ENCODE measurements at places on chromosomes 12 and 14. TPM values are rescaled to one million over a fixed set of nuclear protein-coding genes. Genes with fewer than 3 reads are reported as not detected.

GRCh38 chr12:6534695-6534944, 303 bp downstream of the GAPDH start:
- no peaks in the 10 kb centered on the region for H3K27me3 ChIP-seq
- H3K36me3 ChIP-seq, result peaks cover 44% of the 10 kb centered on the region
- peak overlapping the region; percentile 97 for H3K4me3 ChIP-seq
- peaks cover 25% of the 10 kb centered on the region for H3K4me1 ChIP-seq
- H3K27ac ChIP-seq, result peak overlapping the region; percentile 100

- no peak for DNase-seq
- no peak overlapping the region for H3K27ac ChIP-seq
- H3K27me3 ChIP-seq, result no peaks in the 10 kb centered on the region
- no peaks in the 10 kb centered on the region for H3K36me3 ChIP-seq
Measured at GRCh38 chr14:92581966-92582566, 68.5 kb downstream of the RIN3 start.

DNA sequence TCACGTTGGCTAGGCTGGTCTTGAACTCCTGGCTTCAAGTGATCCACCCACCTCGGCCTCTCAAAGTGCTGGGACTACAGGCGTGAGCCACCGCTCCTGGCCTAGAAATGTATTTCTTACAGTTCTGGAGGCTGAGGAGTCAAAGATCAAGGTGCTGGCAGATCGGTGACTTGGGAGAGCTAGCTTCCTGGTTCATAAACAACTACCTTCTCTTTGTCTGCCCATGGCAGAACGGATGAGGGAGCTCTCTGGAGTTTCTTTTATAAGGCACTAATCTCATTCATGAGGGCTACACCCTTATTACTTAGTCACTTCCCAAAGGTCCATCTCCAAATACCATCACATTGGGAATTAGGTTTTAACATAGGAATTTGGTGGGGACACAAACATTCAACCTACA, 38.9 kb downstream of the SLC17A8 start:
- H3K36me3 ChIP-seq, result no peaks in the 10 kb centered on the region
- H3K4me3 ChIP-seq, result no peak overlapping the region
- DNase-seq, result no peak
- H3K27ac ChIP-seq, result no peak overlapping the region
- H3K4me1 ChIP-seq, result peaks cover 1% of the 10 kb centered on the region

- H3K27ac ChIP-seq, result no peak overlapping the region
- H3K4me3 ChIP-seq, result no peak overlapping the region
- no peaks in the 10 kb centered on the region for H3K36me3 ChIP-seq
- no peak for DNase-seq
- no peaks in the 10 kb centered on the region for H3K4me1 ChIP-seq
Measured at GRCh38 chr12:49813131-49813530, 15.1 kb downstream of the NCKAP5L start.

- peak overlapping the region; percentile 96 for H3K4me3 ChIP-seq
- peak overlapping the region; percentile 73 for H3K27ac ChIP-seq
- H3K4me1 ChIP-seq, result peaks cover 8% of the 10 kb centered on the region
- H3K27me3 ChIP-seq, result no peaks in the 10 kb centered on the region
- H3K36me3 ChIP-seq, result no peaks in the 10 kb centered on the region
- peak; percentile 34 for DNase-seq
Measured at GRCh38 chr12:42326541-42327226, 717 bp downstream of the PPHLN1 start.

Gene PTHLH
- total RNA-seq, result not detected

GRCh38 chr12:113232840-113233585, 11.7 kb downstream of the TPCN1 start:
- H3K27me3 ChIP-seq, result no peaks in the 10 kb centered on the region
- peaks cover 36% of the 10 kb centered on the region for H3K4me1 ChIP-seq
- peaks cover 20% of the 10 kb centered on the region for H3K36me3 ChIP-seq
- H3K27ac ChIP-seq, result no peak overlapping the region
- DNase-seq, result no peak
- H3K4me3 ChIP-seq, result no peak overlapping the region

- no peak overlapping the region for H3K4me3 ChIP-seq
- H3K36me3 ChIP-seq, result no peaks in the 10 kb centered on the region
- no peaks in the 10 kb centered on the region for H3K27me3 ChIP-seq
- peaks cover 20% of the 10 kb centered on the region for H3K4me1 ChIP-seq
- no peak for DNase-seq
Measured at GRCh38 chr12:124553862-124554428, 13.5 kb downstream of the NCOR2 start.

DNA sequence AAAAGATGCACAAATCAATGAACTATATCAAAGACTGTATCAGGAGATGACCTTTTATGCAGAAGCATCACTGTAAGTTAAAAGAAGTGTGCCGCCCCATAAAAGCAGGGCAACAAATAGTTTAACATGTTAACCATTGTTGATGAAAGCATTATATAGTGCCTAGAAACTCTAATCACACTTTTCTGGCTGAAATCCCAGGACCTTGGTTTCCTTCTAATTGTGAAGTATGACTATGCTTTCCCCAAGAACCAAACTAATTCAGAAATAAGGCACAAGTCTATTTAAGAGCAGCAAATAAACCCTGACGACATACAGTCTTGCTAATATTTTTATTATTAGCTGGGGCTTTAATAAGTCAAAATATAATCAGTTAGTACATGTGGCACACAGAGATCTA, 21.7 kb downstream of the RACGAP1 start:
- H3K36me3 ChIP-seq, result no peaks in the 10 kb centered on the region
- no peak overlapping the region for H3K27ac ChIP-seq
- no peak for DNase-seq
- no peaks in the 10 kb centered on the region for H3K27me3 ChIP-seq
- no peaks in the 10 kb centered on the region for H3K4me1 ChIP-seq

Gene TSPAN8
- total RNA-seq, result 0.65 TPM

DNA sequence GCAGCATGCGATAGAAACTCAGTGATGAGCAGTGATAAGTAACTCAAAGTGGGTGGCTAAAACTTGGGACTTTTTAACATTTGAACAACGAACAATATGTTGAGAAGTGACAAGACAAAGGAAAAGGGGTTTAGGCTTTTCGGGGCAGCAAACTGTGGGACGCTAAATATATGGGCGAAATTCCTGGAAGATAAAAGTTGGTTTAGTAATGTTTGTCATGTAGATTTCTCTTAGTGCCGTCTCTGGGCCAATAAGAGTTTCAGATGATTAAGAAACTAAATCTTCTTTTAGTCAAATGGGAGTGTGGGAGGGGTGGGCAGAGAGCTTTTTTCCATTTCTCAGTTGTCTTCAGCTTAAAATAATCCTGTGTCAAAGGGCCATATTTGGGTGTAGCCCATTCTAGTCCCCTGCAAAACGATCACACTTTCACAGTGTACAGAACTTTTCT, 41.7 kb upstream of the FUT8 start:
- no peaks in the 10 kb centered on the region for H3K4me1 ChIP-seq
- H3K27ac ChIP-seq, result no peak overlapping the region
- no peak for DNase-seq
- H3K27me3 ChIP-seq, result peaks cover 6% of the 10 kb centered on the region
- no peaks in the 10 kb centered on the region for H3K36me3 ChIP-seq

DNA sequence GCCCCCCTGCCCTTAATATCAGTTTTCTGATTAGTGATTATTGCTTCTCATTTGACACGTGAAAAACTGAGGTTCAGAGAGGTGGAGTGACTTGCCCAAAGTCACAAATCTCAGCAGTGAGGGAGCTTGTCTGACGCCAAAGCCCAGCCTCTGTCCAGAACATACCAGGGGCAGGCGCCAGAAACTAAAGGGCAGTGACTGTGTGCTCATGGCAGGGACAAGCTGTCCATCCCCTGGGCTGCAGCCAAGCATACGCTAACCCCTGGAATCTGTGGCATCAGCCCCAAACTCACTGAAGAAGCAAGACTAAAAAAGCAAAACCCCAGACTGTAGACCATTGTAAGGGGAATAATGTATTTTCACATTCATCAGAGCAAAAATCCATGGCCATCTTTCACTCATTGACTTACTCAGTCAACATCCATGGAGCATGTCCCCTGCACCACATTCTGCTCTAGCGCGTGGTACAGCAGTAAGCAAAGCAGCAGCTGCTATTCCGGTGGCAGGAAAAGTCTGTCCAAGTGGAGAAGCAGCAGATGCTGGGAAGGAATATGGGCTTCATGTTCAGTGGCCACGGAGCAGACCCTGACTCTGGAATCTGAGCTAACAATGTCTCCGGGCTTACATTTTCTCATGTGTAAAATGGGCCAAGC, 1.5 kb upstream of the SERPINA4 start:
- peak overlapping the region; percentile 41 for H3K27ac ChIP-seq
- H3K27me3 ChIP-seq, result no peaks in the 10 kb centered on the region
- no peak for DNase-seq
- no peak overlapping the region for H3K4me3 ChIP-seq

DNA sequence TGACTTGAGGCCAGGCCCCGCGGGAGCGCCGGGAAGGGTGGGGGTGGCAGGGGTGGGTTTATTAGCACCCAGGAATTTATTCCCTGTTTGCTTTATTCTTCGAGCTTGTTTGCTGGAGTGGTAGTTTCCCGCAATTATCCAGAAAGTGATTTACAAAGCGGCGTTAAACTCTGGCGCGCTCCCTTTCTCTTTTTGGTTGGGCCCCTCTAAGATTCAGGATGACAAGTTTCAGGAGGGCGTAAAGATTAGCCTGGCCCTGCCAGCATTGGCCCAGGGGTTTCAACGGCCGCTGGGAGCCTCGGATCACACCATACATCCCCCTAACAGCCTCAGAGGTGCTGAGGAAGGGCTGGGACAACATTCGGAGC, 444 bp upstream of the NKX2-8 start:
- no peaks in the 10 kb centered on the region for H3K27me3 ChIP-seq
- peaks cover 8% of the 10 kb centered on the region for H3K4me1 ChIP-seq
- no peak for DNase-seq

DNA sequence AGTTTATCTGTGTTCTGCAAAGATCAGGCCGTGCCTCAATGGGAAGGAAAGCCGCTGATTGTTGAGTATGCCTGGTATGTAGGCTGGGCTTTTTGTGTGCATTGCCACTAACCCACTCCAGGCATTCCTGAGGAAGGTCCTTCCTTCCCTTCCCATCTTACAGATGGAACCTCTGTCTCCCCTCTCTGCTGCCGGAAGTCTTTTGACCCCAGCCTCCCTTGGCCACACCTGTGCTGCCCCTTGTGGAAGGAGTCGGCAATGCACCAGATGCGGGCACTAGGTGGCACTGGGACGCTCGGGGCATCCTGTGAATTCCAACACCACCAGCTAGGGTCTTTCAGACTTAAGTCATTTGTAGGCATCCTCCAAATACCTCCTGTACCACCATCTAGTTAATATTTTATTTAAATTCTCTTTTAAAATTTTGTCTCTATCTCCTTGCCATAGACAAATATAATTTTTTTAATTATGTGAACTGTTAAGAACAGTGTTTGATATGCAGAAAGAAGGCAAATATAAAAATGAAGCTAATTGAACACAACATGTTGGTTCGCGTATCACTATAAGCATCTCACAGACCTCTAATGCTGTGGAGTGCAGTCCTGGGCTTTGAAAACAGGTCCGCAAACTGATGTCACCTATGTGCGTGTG, 99.6 kb downstream of the RIN3 start:
- H3K4me3 ChIP-seq, result no peak overlapping the region
- no peaks in the 10 kb centered on the region for H3K27me3 ChIP-seq
- peak; percentile 63 for DNase-seq
- H3K4me1 ChIP-seq, result no peaks in the 10 kb centered on the region
- H3K27ac ChIP-seq, result no peak overlapping the region

- no peak for DNase-seq
- no peaks in the 10 kb centered on the region for H3K27me3 ChIP-seq
- no peak overlapping the region for H3K27ac ChIP-seq
Measured at GRCh38 chr12:103547929-103548328, 39.1 kb upstream of the STAB2 start.

Gene ALDH1L2
- 0.19 TPM for total RNA-seq

GRCh38 chr14:103724116-103724515, 8.5 kb downstream of the ZFYVE21 start:
- H3K4me1 ChIP-seq, result no peaks in the 10 kb centered on the region
- no peak overlapping the region for H3K27ac ChIP-seq
- no peaks in the 10 kb centered on the region for H3K36me3 ChIP-seq
- DNase-seq, result peak; percentile 89
- H3K4me3 ChIP-seq, result no peak overlapping the region
- H3K27me3 ChIP-seq, result no peaks in the 10 kb centered on the region

GRCh38 chr12:25829192-25829591, 129.3 kb upstream of the RASSF8 start:
- H3K27me3 ChIP-seq, result no peaks in the 10 kb centered on the region
- H3K4me1 ChIP-seq, result no peaks in the 10 kb centered on the region
- H3K27ac ChIP-seq, result no peak overlapping the region

- H3K27ac ChIP-seq, result no peak overlapping the region
- H3K27me3 ChIP-seq, result no peaks in the 10 kb centered on the region
- no peak for DNase-seq
- H3K36me3 ChIP-seq, result no peaks in the 10 kb centered on the region
- H3K4me3 ChIP-seq, result no peak overlapping the region
- H3K4me1 ChIP-seq, result no peaks in the 10 kb centered on the region
Measured at GRCh38 chr12:30988086-30988485, 61.5 kb downstream of the TSPAN11 start.

GRCh38 chr14:96804895-96805294, 7.7 kb downstream of the VRK1 start:
- no peaks in the 10 kb centered on the region for H3K27me3 ChIP-seq
- H3K27ac ChIP-seq, result no peak overlapping the region
- H3K36me3 ChIP-seq, result no peaks in the 10 kb centered on the region
- DNase-seq, result no peak
- no peak overlapping the region for H3K4me3 ChIP-seq

Gene CDKN3
- total RNA-seq, result 0.50 TPM

Gene SCN8A
- total RNA-seq, result 12.7 TPM

GRCh38 chr12:64800640-64801039, 23.8 kb upstream of the TBC1D30 start:
- H3K27ac ChIP-seq, result no peak overlapping the region
- H3K4me3 ChIP-seq, result no peak overlapping the region
- H3K27me3 ChIP-seq, result no peaks in the 10 kb centered on the region
- DNase-seq, result no peak

- no peaks in the 10 kb centered on the region for H3K36me3 ChIP-seq
- no peak overlapping the region for H3K4me3 ChIP-seq
- no peaks in the 10 kb centered on the region for H3K27me3 ChIP-seq
- H3K4me1 ChIP-seq, result peaks cover 10% of the 10 kb centered on the region
- DNase-seq, result no peak
Measured at GRCh38 chr12:51926718-51927117, 19.4 kb downstream of the ACVRL1 start.

DNA sequence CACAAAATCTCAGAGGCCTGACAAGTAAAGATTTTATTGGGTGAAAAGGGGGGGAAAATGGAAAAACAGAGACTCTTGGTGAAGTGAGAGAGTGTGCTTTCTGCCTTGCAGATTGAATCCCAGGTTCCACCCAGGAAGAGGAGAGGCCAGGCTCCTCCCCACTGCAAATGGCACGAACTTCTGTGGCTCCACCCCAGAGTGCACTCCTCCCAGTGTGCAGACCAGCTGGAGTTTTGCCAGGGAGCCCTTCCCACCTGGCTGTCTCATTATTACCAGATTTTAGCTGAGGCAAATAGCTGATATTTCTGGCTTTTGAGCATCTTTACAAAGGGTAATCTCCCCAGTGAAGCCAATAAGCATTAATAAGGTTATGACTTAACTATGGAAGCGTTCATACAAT, 51.9 kb downstream of the TESPA1 start:
- no peaks in the 10 kb centered on the region for H3K36me3 ChIP-seq
- H3K4me3 ChIP-seq, result no peak overlapping the region
- no peaks in the 10 kb centered on the region for H3K4me1 ChIP-seq
- H3K27me3 ChIP-seq, result no peaks in the 10 kb centered on the region
- DNase-seq, result no peak

Gene CCDC197
- total RNA-seq, result not detected

Gene ZC2HC1C
- 5.9 TPM for total RNA-seq

Data from liver (tissue), 10 donors.